HFF-Myc (cell line): ENCODE measurements at places on chromosomes 5 and 9.

- no peak for DNase-seq
Observed at GRCh38 chr5:87539839-87540238, 127.1 kb upstream of the CCNH start.

- DNase-seq, result peak; percentile 49
Observed at GRCh38 chr9:94135222-94135621, 51.0 kb downstream of the PTPDC1 start.

- no peak for DNase-seq
Observed at GRCh38 chr9:91818647-91819403, 131.2 kb downstream of the ROR2 start.

- no peak for DNase-seq
Observed at GRCh38 chr5:156414391-156414790, 87.4 kb downstream of the SGCD start.

- no peak for DNase-seq
Observed at GRCh38 chr9:24257726-24258125, 288.0 kb downstream of the IZUMO3 start.

- DNase-seq, result no peak
Observed at GRCh38 chr5:124961521-124961920, 215.1 kb upstream of the ZNF608 start.

- DNase-seq, result no peak
Observed at GRCh38 chr5:142461028-142461590, 136.3 kb upstream of the SPRY4 start.

DNA sequence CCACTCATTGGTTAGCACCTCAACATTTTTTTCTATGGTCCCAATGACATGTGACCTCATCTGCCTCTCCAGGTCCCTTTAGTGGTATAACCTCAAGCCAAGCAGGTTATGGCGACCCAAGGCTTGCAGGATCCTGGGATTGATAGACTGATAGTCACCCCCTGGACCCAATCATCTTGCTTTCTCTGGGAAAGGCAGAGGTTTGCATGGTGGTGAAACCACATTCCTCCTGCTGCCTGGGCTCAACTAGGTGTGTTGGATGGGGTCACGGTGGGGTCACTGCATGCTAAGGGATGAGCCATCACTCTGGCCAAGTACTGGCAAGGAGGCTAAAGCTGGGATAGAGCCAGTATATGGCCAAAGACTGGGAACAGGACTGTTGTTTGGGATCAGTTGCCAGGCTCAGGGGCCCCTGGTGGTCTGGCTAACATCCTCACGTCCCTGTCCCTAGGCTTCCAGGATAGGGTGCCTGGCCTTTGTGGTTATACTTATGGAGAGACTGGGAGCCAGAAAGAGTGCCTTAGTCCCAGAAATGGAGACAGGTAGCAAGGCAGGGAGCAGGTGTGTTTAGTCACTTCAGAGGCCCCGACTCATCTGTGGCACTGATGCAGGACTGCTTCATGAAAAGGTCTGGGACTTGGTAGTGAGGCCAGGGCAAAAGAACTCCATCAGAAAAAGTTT, 4.6 kb upstream of the SMIM32 start:
- DNase-seq, result no peak

DNA sequence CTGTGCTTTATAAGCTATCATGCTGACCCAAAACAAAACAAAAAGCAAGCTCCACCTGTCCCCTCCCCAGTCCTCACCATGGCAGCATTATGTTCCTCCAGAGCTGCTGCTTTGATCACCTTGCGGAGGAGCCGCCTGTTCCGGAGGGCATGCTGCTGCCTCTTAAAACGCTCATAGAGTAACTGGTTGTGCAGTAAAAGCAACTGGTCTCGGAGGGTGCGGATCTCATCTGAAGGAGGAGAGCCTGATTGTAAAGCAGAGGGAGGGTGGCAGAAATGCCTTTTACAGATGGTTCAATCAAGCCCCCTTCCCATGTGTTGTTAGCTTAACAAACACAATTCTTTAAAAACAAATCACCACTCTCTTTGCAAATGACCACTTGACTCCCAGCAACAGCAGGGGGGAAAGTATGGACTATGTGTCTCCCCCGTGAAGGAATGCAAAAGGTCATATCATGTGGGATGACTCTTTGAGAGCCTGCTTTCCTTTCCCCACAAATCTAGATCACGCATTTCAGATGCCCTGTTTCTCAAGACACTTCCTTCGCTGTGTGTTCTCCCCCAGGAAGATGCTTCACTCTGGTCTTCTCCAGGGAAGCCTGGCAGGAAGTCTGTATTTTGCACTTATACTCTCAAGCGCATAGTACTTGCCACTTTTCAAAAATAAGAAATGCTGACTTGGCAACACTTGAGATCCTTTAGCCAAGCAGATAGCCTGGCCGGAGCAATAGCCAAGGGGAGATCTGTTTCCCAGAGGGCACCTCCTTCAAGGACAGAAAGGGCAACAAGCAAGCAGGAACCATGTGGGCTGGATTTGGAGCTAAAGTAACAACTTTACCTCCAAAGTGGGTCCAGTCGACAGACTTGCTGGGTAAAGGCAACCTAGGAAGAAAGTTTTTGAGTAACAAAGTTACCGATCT, 25.1 kb downstream of the SPACA9 start:
- no peak for DNase-seq
